ENCODE measurements at places on chromosomes 2 and 18.

GRCh38 chr18:48006415-48007175, 76.1 kb upstream of the SMAD2 start:
- DNase-seq = no peak

DNA sequence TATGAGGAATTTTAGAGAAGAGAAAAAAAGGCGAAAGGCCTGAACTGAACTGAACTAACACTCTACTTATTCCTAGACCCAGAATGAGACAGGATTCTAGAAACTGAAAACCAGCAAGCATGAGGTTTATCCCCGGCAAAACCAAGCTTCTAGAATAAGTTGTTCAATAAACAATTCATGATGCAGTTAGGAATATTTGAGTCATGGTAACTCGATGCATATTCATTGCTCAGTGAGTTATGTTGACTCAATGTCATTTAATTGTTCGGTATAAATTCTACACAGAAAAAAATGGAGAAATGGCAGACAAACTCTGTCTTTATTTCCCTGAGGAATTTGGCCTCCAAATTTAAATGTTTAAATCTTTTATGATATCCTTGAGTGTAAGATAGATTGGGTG, 321.5 kb downstream of the SATB2 start:
- no peak for DNase-seq

DNA sequence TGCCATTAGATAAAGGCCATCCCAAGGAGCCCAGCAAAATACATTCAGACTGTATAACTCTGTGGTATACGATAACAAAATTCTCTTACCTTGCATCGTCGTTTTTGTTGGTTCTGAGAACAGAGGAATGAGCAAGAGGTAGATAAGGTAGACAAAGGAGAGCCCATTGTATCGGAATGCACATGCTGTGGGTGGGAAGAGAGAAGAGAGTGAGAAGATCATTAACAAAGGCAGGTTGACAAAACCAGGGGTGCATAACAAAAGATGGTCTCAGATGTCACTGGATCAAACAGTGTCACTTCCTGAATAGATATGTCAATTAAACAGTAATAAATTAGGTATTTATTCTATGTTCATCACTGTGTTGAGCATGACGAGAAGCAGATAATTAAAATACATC, 83.3 kb downstream of the PIEZO2 start:
- DNase-seq = no peak

GRCh38 chr2:188092734-188093133, 198.9 kb upstream of the GULP1 start:
- no peak for DNase-seq

DNA sequence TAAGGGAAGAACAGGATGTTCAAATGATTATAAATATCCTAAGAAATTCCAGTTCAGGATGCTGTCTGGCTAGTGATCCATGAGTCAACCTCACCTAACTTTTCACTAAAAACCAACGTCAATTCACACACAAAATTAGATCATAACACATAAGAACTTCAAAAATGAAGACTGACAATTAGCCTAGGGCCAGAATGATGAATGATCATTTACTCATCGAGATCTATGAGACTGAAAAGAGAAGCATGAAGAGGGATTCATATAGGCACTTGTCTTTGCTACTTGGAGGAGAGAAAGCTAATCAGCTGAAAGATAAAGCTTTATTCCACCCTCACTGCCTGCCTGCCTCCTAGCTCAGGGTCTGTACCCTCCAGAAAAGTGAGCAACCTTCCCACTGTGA, 29.8 kb downstream of the ADD2 start:
- no peak for DNase-seq

- DNase-seq = peak; percentile 59
Observed at GRCh38 chr18:23231340-23232021, 96.2 kb downstream of the CABLES1 start.

DNA sequence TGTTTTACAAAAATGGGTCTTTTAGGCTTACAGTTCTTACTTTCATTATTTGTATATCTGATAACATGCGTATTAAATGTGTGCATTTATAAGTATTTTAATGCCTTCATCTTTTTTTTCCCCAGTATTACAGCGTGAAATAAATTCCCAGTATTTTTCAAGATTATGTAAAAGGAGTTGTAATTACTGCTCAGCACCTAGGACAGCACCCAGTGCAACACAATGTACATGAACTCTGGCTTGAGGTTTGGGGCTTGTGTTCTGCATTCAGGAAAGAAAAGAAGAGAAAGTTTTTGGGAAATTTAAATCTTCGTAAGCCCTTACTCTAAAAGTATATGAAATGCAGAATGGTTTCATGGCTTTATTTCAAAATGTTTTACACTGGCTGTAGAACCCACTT, 16.7 kb downstream of the ZNF638 start:
- no peak for DNase-seq

DNA sequence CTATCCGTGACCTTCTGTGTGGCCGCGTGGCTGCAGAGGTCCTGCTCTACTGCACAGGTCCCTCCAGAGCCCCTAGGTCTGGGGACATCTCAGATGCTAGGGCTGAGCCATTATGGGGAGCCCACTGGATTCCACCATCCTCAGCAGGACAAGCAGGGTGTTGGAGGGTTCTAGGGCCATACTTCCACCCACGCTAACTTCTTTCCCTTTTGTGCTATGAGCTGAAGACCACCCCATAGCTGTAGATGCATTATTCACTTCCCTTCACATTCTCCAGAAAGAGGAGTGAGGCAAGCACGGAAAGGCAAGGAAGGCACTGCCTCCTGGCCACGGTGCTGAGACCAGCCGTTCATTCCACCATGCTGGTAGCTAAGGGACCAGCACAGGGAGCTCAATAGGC, 149.5 kb upstream of the MYCN start:
- DNase-seq = no peak

DNA sequence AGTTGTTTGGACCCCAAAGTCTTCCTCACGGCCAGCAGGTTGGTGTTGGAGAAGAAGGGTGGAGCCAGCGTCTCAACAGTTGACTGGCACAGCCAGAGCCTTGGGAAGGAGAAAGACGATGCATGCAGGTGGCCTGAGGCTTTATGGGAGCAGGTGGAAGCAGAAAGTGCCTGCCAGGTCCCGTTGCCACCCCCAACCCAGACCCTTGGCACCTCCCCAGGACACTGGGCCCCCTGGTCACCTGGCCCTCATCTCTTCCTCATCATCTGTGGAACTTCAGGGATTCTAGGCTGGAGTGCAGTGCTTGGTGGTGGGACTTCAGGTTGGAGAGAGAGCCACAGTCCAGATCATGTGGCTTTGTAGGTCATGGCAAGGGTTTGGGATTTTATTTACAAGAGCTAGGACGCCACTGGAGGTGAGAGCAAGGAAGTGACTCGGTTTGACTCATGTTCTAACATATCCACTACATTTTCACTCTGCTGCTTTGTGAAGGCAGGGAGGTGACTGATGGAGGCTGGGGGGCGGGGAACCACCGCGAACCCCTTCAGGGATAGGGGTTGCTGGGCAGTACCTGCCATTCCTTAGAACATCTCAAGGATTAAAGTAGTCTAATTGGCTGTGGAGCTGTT, 62.5 kb upstream of the B3GNT7 start:
- no peak for DNase-seq

GRCh38 chr2:70936979-70937811, 1.5 kb downstream of the ATP6V1B1 start:
- no peak for DNase-seq

GRCh38 chr2:39821871-39822270, 42.8 kb upstream of the THUMPD2 start:
- DNase-seq = no peak

- DNase-seq = no peak
Observed at GRCh38 chr2:30041884-30042283, 104.9 kb upstream of the YPEL5 start.

DNA sequence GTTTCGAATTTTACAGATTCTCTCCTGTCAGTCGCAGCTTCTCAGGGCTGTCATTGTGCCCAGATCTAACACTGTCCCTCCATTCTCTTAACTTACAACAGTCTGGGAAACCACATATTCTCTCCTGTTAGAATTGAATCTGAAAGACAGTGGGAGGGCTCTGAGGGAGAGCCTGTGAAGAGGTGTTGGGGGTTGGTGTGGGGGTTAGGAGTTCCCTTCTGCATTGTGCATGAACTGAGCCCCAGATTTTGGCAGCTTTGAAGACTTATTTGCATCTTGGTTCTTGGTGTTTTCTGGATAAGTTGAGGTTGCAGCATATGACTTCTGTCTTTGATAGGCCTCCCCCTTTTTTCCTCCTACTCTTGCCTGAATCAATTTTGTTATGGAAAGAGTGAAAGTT, 64.1 kb downstream of the TANC1 start:
- DNase-seq = no peak

DNA sequence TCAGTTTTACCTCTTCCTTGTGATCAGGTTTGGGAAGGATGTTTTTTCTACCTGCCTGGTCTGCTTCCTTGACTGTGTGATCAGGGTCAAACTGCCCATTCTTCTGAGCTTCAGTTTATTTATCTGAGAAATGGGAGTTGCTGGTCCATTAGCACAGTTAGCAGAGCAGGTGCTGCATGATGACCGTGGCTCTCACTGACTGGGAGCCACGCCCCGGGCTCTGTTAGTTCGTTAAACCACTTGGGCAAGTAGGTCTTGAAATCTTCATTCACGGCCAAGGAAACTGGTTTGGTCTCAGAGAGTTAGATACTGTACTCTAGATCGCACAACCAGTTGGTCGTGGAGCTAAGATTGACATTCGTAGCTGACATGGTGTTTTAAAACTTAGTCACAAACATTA, 41.7 kb downstream of the INPP5D start:
- no peak for DNase-seq

DNA sequence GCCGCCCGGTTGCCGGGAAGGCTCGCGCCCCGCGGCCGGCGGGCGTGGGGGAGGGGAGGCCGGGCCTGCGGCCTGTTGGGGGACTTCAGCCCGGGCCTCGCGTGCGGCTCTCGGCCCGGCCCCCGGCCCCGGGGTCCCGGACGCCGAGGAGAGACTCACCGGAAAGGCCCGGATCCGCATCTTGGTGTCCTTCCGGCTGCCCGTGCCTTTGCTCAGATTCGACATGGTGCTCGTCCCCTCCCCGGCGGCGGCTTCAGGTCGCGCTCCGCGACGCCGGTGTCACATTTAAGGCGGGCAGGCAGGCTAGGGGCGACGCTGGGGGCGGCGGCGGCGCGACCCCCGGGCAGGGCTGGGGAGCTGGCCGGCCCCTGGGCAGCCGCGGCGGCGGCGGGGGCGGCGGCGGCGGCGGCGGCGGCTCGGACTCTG, 365 bp downstream of the CUL3 start:
- peak; percentile 33 for DNase-seq

- DNase-seq = no peak
Observed at GRCh38 chr2:186629250-186629996, 39.6 kb downstream of the ITGAV start.

DNA sequence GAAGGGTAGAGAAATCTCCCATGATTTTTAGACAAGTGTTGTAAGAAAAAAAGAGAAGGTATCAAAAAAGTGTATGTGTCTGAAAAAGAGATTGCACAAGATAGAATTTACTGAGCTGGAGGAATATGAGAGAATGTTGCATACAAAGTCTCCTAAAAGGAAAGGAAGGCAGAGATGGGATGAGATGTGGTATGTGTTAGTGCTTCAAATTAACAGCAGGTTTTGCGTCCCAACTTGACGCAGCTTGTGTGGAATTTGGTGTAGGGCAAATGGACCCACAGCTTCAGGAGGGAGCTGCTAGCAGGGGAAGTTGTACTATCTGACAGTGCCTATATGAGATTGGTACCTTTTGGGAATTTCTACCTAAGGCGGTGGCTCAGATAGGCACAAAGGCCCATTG, 9.0 kb upstream of the RASGRP3 start:
- DNase-seq = no peak

DNA sequence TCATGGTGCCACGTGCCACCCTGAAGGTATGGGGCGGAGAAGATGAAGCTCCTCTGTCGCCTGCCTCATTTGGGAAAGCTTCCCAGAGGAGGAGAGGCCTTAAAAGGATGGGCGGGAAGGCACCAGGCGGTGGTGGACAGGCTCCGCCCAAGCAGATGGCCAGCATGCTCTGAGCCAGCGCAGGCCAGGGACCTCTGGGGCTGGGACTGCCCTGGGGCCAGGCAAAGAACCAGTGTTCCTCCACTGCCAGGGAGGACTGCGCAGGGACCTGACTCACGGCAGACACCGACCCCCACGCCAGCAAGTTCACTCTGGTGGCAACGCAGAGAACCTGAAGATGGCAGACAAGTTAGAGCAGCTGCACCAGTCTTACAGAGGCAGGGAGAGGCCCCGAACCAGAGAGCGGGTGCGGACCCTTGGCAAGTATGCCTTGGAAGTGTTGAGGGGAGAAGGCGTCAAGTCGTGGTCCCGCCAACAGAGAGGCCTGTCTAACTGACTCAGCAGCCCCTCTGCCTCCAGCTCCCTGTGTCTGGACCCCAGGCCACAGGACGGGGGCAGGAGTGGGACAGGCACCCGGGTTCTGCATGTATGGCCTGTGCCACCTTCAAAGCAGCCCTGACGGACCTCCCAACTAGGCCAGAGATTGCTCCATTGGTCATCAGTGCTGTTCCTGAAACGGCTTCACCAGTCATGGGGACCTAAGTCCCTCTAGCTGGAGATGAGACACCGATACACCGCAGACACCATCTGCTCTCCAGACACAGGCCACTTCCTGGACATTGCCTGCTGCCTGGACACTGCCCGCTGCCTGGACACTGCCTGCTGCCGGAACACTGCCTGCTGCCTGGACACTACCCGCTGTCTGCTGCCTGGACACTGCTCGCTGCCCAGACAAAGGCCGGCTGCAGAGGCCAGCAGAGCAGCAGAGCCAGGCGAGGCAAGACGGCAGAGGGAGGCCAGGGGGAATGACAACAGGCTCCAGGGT, 124.7 kb downstream of the HDAC4 start:
- DNase-seq = no peak

DNA sequence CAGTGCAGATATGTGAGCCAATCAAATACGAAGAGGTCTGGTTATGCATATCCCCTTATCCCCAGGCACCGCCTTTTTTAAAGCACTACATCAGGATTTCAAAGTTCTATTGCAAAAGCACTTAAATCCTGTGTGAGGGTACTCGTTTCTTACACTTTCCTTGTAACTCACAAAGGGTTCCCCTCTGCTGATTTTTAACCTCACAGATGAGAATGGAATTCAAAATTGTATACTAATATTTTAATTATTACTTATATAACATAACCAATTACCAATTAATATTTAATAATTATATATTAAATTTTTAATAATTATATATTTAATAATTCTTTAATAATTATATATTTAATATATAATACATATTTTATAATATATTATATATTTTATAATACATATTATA, 126.2 kb upstream of the MAPRE2 start:
- no peak for DNase-seq

Measured in effector memory CD4-positive, alpha-beta T cell (primary cell).